ENCODE measurements at places on chromosomes 2 and 18.

DNA sequence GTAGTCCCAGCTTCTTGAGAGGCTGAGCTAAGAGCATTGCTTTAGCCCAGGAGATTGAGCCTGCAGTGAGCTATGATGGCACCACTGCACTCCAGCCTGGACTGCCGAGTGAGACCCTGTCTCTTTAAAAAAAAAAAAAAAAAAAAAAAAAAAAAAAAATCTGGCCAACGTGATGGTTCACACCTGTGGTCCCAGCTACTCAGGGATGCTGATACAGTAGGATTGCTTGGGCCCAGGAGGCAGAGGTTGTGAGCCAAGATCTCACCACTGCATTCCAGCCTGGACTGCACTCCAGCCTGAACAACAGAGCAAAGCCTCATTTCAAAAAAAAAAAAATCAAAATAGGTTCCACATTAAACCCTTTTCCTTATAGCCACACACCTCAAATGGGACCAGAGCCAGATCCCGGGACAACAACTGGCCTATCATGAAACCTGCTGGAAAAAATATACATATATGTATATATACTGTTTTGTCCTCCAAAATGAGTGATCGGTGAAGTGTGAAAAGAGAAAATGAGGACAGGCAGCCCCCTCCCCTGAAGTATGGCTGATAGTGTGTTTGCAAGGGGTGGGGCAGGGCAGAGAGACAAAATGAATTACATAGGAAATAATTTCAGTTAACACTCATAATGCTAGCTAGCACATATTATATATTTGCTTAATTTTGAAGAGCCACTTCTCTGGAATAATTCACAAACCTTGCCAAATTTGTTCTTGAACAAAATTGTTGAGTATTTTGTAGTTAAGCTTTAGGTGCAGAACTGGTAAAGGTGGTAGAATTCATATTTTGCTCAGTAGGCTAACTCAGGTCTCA, 22.9 kb downstream of the MAPRE2 start:
- DNase-seq, result no peak

DNA sequence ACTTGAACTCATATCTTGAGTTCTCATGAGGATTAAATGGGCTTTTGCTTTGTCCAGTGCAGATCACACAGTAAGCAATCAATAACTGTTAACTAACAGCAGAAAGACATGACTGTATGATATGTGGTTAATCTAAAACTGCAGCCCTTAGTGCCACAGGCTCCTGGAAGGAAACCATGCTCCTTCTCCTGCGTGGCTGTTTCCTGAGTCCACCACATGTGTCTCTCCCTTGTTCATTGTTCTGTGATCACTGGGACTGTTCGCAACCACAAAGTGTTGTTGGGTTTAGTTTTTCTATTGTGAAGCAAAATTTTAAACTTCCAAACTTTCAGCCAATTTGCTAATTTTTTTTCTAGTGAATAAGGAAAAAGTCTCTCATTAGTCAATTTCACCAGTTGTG, 130.9 kb upstream of the PTPRM start:
- no peak for DNase-seq

DNA sequence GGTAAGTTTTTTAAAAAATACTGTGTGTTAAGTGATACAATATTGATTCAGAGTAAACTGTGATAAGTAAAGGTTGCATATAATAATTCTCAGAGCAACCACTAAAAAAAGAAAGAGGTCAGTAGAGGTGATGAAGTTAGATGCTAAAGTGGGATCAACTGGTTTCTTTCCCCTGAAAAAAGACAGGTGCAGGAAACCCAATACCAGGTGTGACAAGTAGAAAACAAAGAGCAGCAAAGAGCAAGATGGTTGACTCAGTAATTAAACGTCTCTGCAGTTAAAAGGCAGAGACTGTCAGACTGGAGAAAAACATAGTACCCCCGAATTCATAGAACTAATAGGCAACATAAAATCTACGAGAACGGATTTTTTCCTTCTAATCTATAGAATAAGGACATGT, 128.3 kb downstream of the ATP9B start:
- DNase-seq, result no peak

GRCh38 chr2:119063177-119063576, 95.4 kb downstream of the C1QL2 start:
- no peak for DNase-seq

GRCh38 chr2:3265981-3266924, 111.4 kb downstream of the EIPR1 start:
- no peak for DNase-seq
